ENCODE measurements at places on chromosomes 5 and 9. TPM values are rescaled to one million over a fixed set of nuclear protein-coding genes. Genes with fewer than 3 reads are reported as not detected.

- peak; percentile 82 for DNase-seq
Measured at GRCh38 chr9:34591248-34591916, 1.9 kb upstream of the CNTFR start.

PAXX gene
- 79.6 TPM for total RNA-seq

GRCh38 chr9:14313951-14314423 lies at the start of gene NFIB:
Gene NFIB (minus strand): TSS chr9:14314141. CDS start chr9:14313511, 630 bp downstream.
- no peak for DNase-seq

SYK gene
- total RNA-seq: not detected

DNA sequence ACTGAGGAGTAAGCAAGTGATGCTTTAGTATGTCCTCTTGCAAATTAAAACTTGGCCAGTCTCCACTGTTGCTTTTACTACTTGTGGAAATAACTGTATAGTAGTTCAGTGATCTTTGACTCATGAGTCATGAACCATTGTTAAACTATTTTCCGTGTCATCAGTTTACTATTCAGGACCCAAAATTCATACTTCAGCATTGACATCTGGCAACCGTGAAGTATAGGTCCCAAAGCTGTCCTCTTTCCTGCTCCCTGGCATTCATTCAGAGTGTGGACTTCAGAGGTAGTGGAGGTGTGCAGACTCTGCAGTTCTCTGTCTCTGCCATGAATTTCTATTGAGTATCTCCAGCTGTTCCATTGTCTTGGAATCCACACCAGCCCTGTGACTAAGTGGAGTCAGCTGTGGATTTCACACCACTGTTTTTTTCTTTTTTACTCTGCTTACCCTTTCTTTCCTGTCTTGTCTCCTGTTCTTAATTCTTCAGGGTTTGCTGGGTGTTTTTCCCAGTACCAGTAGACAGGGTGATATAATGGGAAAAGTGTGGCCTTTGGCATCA lies 7.5 kb downstream of the TDRD7 start:
- no peak for DNase-seq

DNA sequence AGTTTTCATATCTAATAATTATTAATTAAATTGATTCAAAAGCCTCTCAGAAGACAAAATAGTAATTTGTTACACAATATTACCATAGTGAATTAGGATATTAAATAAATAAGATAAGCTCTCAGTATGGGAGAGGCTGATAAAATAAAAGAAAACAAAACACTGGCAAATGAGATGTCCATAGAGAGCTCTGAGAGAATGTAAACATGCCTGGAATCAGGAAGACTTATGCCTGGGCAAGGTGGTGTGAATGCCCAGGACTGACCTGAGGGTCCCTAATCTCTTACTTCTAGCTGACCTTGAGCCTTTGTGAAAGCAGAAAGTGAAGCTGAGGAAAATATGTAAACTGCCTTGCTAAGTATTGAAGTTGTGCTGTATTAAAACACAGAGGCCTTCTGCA lies 616.5 kb downstream of the PTPRD start:
- no peak for DNase-seq

GRCh38 chr9:129641750-129642585 lies at the start of gene ASB6:
Gene ASB6 (minus strand): TSS chr9:129642151. CDS start chr9:129641999, 152 bp downstream.
- DNase-seq: peak; percentile 90

ANKRD34B gene
- total RNA-seq: not detected

C5 gene
- total RNA-seq: 15.6 TPM

- DNase-seq: no peak
Measured at GRCh38 chr5:36017004-36017403, 25.8 kb upstream of the UGT3A1 start.

PAPPA gene
- 0.44 TPM for total RNA-seq

- no peak for DNase-seq
Measured at GRCh38 chr9:30243467-30243866, 2141.0 kb upstream of the ACO1 start.

NUTM2G gene
- not detected for total RNA-seq

GRCh38 chr5:135188233-135188914 lies 154.3 kb upstream of the PITX1 start:
- no peak for DNase-seq

NPR3 gene
- total RNA-seq: not detected

CCDC152 gene
- total RNA-seq: not detected

DNA sequence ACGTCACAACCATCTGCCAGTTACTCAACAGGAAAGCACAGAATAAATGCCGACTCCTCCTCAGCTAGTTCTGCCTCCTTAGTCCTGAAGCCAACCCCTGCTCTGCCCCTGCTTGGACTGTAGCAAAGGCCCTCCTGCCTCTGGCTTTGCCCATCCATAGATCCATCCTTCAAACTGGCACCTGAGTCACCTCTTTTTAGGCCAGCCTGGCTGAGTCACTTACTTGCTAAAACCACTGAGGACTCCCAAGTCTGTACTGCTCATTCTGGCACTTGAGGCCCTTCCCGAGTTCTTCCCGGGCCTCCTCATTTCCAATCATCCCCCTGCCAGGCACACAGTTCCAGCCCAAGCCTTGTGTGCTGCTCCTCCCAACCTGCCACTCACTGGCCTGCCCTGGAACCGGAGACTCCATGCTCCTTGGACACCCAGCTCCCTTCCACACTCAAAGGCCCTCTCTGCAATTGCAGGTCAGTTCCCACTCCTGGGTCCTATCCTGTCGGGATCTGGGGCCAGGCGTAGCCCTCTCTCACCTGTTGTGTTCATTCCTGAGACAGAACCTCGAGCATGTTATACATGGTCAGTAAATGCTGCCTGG lies 220.1 kb downstream of the DAB2IP start:
- DNase-seq: no peak

- no peak for DNase-seq
Measured at GRCh38 chr9:34809504-34810186, 99.7 kb upstream of the CCL21 start.

- no peak for DNase-seq
Measured at GRCh38 chr9:88084357-88085183, 53.7 kb downstream of the SPATA31C2 start.

DNA sequence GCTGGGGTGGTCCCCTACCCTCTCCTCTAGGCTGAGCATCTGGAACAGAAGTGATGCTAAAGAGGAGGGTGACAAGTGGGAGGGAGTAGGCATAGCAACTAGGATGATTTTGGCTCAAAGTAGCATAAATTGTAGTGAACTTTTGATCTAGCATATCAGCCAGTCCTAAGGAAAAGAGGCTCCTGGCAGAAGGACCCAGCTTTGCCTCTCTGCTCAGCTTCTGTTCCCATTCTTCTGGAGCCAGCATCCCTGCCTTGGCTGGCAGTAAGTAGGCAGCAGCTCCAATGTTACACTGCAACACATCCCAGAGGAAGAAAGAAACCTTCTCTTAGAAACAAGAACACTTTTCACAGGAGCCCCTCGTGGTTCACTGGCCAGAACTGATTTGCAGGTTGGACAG lies 487.0 kb downstream of the MTRR start:
- no peak for DNase-seq

DNA sequence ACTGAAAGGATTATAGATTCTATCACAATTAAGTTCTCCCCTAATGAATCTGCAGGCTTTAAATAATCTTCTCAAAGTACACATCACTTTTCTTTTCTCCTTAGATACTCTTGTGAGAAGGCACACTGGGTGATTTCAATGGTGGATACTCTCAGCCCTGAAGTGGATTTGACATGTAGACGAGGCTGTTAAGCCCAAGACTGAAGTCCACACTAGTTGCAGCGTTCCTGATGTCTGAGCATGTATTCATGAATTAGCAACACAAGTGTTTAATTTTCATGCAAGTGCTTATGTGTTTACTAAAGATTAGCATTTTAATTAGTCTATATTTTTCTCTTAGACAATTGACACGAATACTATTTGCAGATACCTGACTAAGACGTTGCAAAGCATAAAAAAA lies 218.9 kb downstream of the TMEM161B start:
- no peak for DNase-seq

DNA sequence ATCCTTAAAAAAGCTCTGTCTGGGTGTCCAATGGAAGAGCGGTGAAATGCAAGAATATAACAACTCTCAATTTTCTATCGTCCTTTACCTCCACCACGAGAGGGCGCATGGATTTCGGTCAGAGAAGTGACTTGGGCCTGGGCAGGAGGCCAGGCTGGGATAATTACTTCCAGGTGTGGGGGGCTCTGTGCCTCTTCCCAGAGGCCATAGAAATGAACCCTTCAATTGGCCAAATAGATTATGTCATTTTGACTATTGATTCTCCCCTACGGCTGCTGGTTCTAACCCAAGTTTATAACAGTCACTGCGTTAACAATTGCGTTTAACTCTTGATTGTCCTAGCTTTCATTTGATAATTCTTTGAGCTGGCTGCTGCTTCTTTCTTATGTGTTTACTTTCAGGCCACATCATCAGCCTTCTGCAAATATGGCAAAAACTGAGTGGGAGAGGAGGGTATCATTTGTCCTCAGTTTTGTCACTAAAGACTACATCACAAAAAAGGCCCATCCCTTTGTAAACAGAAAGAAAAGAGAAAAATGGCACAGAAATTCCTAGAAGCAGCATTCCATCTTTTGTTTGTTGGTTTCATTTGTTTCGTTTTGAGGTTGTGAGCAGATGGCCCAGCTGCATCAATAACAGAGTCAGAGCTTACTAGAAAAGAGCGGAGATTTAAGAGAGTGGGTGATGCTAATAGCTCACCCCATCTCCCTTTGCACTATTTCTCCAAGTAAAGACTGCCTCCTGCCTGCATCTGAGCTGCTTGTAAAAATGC lies 45.4 kb upstream of the ZFR start:
- peak; percentile 62 for DNase-seq

GMCL2 gene
- total RNA-seq: 0.03 TPM

SSNA1 gene
- 95.8 TPM for total RNA-seq

- no peak for DNase-seq
Measured at GRCh38 chr5:137234973-137235943, 263.9 kb downstream of the SPOCK1 start.

- no peak for DNase-seq
Measured at GRCh38 chr5:83701886-83702285, 18.8 kb downstream of the HAPLN1 start.

RGMB gene
- 1.2 TPM for total RNA-seq

DNA sequence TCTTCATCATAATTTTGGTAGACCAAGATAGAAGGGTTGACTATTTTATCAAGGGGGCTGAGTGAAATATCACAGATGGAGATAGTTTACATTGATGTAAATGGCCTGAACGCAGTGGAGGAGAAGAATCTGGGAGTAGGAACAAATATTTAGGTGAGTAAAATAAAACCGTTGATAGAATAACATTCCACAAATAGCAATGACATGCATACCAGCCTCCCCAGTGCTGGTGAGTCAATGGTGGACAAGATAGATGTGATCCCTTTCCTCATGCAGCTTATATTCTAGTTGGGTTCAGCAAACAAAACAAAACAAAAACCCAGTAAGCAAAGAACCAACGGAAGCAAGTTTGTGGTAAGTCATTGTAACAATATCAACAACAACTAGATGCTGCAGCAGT lies 385.2 kb downstream of the FAM170A start:
- no peak for DNase-seq

PELO gene
- 17.4 TPM for total RNA-seq

- no peak for DNase-seq
Measured at GRCh38 chr5:108827131-108827530, 79.4 kb downstream of the FER start.

NRG2 gene
- total RNA-seq: 2.0 TPM

DNA sequence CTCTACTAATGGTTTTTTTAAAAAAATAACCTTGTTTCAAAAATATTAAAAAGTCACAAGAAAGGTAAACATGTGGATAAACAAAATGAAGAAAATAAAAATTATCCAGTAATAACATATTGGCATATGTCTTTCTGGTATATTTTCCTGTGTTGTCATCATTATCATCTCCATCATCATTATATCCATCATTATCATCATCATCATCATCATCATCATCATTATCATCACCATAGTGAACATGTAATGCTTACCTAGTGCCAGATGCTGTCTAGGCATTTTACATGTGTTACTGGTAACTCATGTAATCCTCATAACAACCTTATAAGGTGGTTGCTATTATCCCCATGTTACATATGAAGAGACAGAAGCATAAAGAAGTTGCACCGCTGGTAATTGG lies 111.5 kb upstream of the CDKN2B start:
- DNase-seq: no peak

GABRA1 gene
- total RNA-seq: not detected

DNA sequence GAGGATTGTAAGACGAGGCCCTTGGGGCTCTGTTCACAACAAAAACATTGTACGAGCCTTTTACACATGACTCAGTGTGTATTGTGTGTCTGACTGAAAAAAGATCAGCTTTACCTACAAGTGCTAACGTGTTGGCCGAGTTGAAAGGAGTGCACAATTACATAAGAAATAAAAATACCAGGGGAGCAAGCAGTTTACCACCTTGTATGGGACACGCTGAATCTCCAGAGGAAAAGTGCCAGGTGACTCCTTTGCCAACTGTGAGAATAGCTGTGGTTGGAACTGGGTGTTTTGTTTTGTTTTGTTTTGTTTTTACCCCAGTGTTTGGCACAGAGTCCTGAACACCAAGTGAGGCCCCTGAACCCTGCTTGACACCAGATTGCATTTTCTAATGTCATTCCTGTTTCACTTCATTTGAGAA lies 32.8 kb upstream of the ZSWIM6 start:
- DNase-seq: no peak

HAVCR1 gene
- not detected for total RNA-seq

GRCh38 chr9:36802201-36802920 lies 229.7 kb downstream of the MELK start:
- no peak for DNase-seq

- peak; percentile 86 for DNase-seq
Measured at GRCh38 chr5:98205691-98206461, 567.6 kb upstream of the RGMB start.

GRCh38 chr5:140225396-140225795 lies 50.4 kb downstream of the CYSTM1 start:
- DNase-seq: no peak

DNA sequence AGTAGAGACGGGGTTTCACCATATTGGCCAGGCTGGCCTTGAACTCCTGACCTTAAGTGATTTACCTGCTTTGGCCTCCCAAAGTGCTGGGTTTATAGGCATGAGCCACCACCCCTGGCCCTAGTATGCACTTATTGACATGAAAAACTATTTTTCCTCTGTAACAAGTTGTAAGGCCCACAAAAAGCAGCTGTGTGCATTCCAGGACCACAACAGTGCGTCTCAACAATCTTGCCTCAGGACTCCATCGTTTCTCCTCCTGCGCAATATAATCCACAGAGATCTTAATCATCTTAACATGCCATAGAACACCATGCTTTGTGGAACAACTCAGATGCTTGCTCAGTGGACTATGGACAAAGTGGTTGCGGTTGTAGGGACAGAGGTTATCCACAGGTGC lies 10.2 kb downstream of the OR2V1 start:
- no peak for DNase-seq

- no peak for DNase-seq
Measured at GRCh38 chr9:94808926-94809700, 82.6 kb downstream of the AOPEP start.

GRCh38 chr9:112041536-112042243 lies 133.4 kb downstream of the SUSD1 start:
- DNase-seq: peak; percentile 79

SUB1 gene
- total RNA-seq: 559 TPM

Data from G401 (cell line).